Activated CD4-positive, alpha-beta T cell treated with anti-CD3 and anti-CD28 coated beads for 48 hours (primary cell): ENCODE measurements at places on chromosomes 3 and 15.

DNA sequence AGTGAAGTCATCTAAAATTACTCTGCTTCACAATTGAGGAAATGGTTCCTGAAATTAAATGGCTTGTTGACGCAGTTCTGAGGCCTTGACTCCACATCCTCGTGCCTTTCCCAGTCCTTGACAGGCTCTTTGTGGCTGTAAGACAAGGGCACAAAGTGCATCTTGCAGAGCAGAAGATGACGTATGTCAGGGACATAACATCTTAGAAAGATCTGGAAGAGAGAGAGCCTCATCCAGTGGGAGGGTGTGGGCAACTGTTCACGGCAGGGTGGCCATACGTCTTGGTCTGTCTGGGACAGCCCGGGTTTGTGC, 91.0 kb downstream of the CHRNA7 start:
- no peak for DNase-seq

DNA sequence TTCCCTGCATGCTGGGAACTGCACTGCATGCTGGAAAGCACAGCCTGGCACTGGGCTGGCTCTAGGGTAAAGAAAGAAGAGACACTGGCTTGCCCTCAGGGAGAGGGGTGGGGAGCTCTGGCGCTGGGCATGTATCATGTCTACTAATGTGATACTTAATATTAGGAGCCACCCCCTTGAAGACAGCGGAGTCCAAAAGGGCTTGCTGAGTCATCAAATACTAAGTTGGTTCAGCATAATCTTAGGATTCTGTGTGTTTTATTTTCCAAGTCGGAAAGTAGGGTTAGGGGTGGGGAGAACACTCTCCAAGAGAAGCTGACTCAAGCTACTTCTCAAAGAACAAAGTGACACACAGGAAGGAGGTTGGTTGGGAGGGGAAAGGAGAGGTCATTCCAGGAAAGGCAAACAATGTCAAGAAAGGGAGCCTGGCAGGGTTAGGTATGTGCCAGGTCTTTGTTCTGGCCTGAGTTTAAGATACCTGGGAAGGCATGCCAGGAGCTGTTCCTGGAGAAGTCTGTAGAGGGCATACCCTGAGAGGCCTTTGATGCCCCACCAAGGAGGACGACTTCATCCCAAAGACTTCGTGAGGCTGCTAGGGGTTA, 237.8 kb upstream of the NR2E3 start:
- DNase-seq: no peak

DNA sequence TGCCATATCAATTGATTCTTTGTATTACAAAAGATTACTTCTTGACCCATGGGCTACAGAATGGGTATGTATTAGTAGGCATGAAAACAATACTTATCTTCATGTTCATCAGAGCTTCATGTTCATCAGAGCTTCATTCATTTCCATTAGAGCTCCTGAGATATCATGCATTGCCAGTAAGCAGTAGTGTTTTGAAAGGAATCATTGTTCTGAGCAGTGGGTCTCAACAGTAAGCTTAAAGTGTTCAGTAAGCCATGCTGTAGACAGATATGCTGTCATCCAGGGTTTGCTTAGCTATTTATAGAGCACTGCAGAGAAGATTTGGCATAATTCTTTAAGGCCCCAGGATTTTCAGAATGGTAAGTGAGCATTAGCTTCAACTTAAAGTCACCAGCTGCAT, 596.1 kb downstream of the ZNF385D start:
- no peak for DNase-seq

GRCh38 chr3:62445275-62445674, 71.9 kb upstream of the FEZF2 start:
- no peak for DNase-seq

DNA sequence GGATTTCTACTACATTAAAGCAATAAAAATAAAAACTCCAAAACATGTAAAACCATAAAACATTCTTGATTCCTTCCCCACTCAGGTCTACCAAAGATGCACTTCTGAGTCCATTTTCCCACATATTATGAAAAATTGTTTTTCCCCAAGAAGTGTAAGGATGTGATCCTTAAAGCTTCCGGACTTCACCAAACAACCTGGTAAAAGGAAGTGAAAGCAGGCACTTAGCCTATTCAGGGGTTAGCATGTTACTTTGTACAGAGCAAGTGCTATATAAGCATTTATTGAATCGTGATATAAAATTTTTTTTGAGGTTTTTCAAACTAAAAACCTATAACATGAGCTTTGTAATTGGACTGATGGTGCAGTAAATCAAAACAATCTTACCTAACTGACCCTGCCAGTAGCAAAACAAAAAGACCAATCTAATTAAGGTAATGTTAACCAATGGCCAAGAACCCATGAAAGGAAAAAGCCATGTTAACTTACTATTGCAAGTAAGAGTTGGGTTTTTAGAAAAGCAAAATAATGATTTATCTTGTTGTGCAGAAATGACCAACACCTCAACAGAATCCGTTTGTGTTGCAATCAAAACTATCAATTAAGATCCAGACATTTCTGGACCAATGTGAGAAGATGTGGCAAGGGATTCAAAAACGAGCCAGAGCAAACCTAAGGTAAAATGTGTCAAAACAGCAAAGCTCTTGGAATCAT, 1.8 kb downstream of the SETD2 start:
- DNase-seq: no peak

DNA sequence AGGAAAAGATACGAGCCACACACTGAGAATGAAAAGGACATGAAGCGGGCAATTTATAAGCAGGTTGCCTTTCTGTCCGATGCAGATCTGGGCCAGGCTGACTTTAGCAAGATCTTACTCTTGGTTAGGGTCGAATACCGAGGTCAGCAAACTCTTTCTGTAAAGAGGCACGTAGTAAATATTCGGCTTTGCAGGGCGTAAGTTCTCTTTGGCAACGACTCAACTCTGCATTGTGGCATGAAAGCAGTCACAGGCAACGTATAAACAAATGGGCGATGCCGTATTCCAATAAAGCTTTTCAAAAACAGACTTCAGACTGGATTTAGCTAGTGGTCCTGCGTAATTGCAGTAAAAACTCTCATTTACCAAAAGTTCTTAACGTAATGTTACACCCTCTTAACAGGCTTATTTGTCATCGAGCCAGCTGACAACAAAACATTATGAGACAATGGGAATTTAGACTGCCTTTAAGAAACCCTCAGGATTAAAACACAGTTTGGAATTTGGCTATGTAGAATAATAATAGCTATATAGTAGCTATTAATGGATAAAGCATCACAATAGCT, 13.1 kb upstream of the RPL35A start:
- no peak for DNase-seq

GRCh38 chr3:195544634-195545033, 1.5 kb upstream of the PPP1R2 start:
- DNase-seq: no peak

- no peak for DNase-seq
These were observed 729 bp upstream of the ZBTB11 start for GRCh38 chr3:101677436-101678286.

DNA sequence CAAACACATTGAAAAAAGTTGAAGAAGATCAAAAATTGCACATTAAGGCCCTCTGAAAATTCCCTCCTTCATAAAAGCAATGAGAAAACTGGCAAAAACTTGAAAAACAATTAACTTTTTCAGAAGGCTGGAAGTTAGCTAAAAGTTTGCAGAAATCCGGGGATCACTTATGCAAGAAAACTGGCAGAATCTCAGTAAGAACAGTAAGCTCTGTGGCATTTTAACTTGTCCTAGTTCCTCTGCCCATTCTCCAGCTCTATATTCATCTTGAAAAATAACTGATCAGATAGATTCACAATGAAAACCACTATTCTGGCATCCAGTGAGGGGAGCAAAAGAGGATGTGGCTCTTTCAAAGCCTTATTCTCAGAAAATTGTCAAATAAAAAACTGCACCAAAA, 566.8 kb downstream of the NTRK3 start:
- DNase-seq: no peak

GRCh38 chr15:62413786-62414185, 248.7 kb upstream of the C2CD4B start:
- no peak for DNase-seq

- DNase-seq: no peak
These were observed 545.8 kb downstream of the FOXP1 start for GRCh38 chr3:71037775-71038174.

DNA sequence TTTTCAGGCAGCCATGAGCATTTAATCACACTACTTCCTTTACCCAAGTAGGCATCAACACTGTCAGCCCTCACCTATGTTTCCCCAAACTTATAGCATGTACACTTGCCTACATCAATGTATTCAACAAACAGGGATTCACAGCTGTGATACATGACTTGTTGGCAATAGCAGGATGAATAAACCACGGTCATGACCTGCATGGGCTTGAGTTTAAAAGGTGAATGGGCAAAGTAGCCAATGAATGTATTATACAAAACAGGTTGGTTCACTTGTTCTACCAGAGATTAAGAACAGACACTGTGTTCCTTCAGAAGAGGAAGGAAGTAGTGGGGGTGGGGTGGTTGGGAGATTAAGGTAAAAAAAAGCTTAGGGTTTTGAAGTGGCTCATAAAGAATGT, 861.9 kb upstream of the SEMA6D start:
- no peak for DNase-seq
